ENCODE measurements at places on chromosomes 1 and 21.

GRCh38 chr1:179038528-179039281 lies 13.0 kb downstream of the FAM20B start:
- no peak for DNase-seq

- DNase-seq = no peak
These were observed 185.1 kb upstream of the ST6GALNAC5 start for GRCh38 chr1:76682138-76682537.

DNA sequence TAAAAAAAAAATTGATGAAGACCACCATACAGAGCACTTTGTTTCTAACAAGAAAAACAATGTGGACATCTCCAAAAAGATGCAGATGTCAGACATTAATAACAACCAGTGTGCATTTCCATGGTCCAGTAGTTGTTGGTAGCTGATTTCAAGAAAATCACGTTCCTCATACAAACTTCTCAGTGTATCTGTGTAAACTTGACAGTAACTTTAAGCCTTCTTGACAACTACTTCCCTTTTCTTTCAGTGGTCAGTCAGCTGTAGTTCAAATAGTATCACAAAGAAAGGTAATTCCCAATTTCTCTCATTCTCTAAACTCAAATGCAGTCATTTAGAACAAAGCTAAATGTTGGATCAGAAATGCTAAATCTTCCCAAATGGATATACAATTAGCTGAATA lies 879.9 kb downstream of the AMY1C start:
- DNase-seq = no peak

DNA sequence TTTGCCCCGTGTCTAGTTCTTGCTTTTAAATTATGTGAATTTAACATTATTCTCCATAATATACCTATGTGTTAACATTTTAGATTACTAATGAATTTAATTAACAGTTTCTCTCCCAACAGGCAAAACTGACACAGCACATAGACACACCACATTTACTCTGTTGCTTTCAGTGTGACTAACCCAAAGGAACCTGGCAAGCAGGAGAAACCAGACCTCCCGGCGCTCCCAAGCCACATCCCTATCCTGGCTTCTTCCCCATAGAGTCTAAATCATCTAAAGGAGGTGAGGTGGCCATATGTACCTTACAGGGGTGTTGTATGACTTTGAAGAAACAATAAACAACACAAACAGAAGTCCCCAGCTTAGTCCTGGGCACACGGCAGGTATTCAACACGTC lies 69.2 kb downstream of the CAPZB start:
- DNase-seq = no peak

GRCh38 chr1:50531027-50531426 lies 107.8 kb upstream of the DMRTA2 start:
- no peak for DNase-seq

GRCh38 chr1:185368313-185368855 lies 51.3 kb upstream of the IVNS1ABP start:
- no peak for DNase-seq

DNA sequence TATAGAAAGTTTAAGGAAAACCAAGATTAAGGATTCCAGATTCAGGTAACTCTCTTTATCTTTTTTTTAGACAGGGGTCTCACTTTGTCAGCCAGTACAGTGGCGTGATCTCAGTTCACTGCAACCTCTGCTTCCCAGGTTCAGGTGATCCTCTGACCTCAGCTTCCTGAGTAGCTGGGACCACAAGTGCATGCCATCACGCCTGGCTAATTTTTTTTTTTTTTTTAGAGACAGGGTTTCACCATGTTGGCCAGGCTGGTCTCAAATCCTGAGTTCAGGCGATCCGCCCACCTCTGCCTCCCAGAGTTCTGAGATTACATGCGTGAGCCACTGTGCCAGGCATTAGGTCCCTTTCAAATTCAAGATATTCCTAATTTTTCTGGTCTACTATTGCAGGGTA lies 15.9 kb downstream of the LZIC start:
- no peak for DNase-seq

DNA sequence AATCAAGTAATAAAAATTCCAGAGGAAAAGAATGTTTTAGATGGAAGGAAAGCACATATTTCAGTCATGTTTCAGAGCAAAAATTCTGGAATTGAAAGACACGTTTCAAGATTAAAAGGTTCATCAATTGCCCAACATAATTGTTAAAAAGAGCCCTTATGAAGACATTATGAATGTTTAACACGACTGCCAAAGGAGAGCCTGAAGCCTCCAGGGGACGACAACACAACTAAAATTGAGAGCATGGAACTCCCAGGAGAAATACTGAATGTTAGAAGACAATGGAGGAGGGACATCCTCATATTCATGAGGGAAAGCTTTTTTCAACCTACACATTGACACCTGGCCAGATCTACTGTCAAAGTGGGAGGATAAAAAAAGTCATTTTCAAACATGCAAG lies 16.0 kb downstream of the OR2T11 start:
- DNase-seq = peak; percentile 1

- no peak for DNase-seq
These were observed 1.0 kb downstream of the LIN28A start for GRCh38 chr1:26411624-26412074.

- DNase-seq = no peak
These were observed 103.4 kb downstream of the COL24A1 start for GRCh38 chr1:86052948-86053698.

GRCh38 chr1:5404412-5405203 lies 587.6 kb downstream of the NPHP4 start:
- no peak for DNase-seq

DNA sequence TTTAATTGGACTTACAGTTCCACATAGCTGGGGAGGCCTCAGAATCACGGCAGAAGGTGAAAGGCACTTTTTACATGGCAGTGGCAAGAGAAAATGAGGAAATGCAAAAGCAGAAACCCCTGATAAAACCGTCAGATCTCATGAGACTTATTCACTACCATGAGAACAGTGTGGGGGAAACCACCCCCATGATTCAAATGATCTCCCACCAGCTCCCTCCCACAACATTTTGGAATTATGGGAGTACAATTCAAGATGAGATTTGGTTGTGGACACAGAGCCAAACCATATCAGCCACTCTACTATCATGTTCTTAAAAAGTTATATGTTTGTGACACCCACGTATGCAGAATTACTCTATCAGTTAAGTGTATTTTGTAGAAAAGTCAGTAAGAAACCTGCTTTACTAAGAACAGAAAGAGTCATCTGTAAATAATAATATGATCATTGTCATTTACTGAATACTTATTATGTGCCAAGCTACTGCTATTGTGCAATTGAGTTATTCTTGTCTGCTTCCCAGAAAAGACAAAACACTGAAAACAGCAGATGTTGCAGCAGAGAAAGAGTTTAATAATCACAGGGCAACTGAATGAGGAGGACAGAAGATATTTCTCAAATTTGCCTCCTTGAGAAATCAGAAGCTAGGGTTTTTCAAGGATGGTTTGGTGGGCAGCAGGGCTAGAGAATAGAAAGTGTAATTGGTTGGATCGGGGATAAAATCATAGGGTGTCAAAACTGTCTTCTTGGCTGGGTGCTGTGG lies 207.7 kb upstream of the FGGY start:
- no peak for DNase-seq

DNA sequence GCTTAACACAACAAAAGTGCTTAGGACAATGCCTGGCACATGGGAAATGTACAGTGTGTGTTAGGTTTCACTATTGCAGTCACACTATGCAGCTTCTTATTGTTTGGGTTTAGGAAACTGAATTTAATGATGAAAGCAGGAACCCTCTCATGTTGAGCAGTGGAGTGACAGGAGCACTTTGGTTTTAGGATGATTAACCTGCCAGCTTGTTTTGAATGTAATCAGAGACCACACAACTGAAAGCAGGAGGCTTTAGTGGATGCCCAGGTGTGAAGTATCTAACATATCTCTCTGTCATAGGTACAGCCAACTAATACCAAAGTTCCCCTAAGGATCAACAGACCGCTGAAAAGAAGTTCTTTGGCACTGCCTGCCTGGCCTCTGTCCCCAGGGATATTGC lies 406.9 kb upstream of the USP24 start:
- DNase-seq = no peak

GRCh38 chr1:42002220-42002619 lies 83.5 kb upstream of the HIVEP3 start:
- no peak for DNase-seq

- DNase-seq = no peak
These were observed 16.1 kb downstream of the ADORA1 start for GRCh38 chr1:203143641-203144040.

DNA sequence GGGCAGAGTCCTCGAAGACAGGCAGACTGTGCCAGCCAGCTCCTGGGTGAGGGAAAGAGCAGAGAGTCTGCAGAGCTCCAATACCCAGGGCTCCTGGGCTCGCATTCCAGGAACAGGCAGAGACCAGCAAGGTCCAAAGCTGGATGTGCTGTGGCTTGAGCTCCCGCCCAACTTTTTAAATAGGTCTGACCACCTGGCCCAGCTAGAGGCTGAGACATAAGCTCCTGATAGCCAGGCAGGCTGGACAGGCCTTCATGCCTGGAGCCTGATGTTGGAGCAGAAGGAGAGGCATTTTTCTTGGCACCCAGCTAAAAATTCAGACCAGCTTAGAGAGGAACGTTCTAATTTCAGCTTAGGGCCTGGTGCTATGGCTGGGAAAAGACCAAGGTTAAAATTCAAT lies 178.4 kb upstream of the TMEM51 start:
- no peak for DNase-seq

GRCh38 chr1:202179828-202180750 lies 13.5 kb upstream of the LGR6 start:
- DNase-seq = no peak

DNA sequence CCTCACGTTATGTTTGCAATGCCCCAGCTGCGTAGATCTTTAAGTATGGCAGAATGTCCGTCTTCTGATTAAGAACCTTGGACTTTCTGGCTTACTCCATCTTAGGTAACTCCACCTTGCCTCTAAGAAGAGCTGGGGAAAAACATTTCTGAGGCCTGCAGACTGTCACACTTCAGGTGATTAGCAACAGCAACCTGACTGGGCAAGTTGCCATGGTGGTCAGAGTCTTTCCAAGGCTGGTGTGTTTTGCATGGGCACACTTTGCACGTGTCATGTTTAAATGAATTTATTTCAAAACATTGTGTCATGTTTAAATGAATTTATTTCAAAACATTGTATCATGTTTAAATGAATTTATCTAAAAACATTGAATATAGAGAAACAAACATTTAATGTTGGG lies 811 bp downstream of the KPRP start:
- no peak for DNase-seq

All from NCI-H526 treated with DMSO at 0.1 percent for 48 hours (cell line).